ENCODE measurements at places on chromosomes 11 and 22.

- DNase-seq: peak; percentile 48
Measured at GRCh38 chr11:93686812-93687211, 25.3 kb downstream of the CEP295 start.

GRCh38 chr11:26676641-26677040 is 45.2 kb downstream of the SLC5A12 start:
- no peak for DNase-seq

- no peak for DNase-seq
Measured at GRCh38 chr11:60769811-60770210, 13.1 kb downstream of the MS4A15 start.

DNA sequence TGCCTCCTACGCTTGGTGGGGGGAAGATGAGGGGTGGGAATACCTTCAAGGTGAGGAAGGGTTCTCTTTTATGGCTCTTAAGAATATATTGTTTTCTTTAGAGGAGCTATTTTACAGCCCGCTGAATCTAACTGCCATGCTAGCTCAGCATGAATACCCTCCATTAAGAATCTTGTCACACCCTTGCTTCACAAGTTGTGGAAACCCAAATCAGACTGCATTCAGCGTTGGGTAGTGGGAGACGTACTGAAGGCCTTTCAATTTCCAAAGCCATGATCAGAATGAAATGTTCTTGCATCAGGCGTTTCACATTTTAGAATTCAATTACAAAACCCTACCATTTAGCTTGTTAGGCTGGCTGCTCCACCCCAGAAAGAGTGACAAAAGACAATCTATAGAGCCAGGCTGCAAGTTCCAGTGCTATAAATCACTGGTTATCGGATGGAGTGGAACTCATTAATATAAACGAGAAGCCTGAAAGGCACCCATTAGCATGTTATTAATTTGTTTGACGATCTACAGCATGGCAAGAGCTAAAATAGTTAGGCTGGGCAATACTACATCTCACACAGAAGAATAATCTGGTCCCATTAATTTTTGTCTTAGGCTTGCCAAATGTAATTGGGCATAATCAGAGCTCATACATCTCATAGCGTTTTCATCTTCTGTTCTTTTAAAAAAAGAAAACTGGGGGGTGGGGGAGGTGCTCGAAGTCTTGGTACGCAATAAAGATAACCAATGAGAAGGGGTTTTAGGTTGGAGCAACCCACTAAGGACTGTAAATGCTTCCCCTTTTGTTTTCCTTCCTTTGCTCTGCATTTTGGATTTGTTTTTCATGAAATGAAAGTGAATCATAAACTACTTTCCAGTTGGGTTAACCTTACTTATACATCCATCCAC is 57.5 kb downstream of the ABTB2 start:
- DNase-seq: no peak

GRCh38 chr22:39332441-39333064 is 13.1 kb upstream of the RPL3 start:
- no peak for DNase-seq

DNA sequence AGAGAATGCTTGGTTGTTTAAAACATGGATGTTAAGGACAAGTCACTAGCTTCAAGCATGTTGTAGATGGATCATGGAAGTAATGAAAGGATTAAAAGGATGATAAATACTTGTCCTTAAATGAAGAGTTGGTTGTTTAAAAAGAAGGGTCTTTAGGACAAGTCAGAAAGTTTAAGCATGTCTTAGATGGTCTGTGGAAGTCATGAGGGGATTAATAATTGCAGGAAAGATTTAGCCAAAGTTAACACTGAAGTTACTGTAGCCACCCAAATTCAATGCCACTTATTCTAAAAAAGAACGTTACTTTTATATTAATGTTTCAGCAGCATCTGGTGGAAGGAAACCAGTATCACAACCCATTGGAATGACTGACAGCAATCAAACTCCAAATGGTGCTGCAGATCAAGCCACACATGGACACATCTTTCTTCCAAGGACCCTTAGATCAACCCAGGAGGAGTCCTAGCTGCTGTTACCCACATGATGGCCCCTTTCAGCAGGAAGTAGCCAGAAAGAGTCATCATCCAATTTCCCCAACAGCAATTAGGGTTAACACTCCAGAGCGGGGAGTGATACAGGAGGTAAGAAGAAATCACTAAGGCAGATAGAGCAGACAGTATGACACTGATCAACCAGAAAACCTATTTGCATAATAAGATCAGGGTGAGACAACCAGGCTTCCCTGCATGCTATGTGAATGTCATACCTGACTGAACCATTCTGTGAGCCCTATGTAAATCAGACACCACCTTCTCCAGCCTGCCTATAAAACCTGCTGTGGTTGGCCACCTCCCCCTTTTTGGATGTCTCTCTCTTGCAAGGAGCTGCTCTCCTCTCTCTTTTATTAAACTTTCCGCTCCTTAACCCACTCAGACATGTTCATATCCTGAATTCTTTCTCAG is 88.4 kb upstream of the GNAZ start:
- no peak for DNase-seq

- peak; percentile 84 for DNase-seq
Measured at GRCh38 chr22:35921777-35922176, 106.8 kb downstream of the RBFOX2 start.

- DNase-seq: no peak
Measured at GRCh38 chr11:121066623-121067022, 34.4 kb upstream of the TECTA start.

DNA sequence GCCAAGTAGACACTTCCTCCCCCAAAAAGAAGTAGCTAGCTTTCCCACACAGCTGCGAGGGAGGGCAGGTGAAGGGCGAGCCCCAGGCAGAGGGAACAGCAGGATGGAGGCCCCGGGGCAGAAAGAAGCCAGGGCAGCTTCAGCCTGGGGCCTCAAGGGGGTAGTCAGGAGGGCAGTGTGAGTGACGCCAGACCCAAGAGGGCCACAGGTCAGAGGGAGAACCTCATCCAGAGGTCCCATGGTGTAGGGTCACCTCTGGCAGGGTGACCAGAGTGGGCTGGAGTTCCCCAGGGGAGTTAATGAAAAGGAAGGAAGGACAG is 9.2 kb downstream of the PRR5 start:
- no peak for DNase-seq

DNA sequence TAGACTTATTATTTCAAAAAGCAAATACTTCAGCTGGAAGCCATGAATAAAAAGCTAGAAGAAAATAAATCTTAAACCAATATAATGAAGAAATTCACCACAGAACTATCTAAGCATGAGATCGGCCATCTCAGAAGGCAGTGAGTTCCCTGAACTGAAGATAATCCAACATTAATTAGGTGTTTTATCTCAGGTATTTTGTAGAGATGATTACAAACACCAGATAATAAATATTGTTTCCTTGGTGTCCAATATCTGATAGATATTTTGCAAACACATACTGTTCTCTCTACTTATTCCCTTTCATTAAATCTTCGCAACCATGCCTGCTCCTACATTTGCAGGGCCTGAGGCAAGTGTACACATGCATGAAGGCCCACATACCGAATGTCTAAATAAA is 26.0 kb upstream of the FAM181B start:
- no peak for DNase-seq

- DNase-seq: no peak
Measured at GRCh38 chr11:12245549-12246016, 131.8 kb upstream of the PARVA start.

DNA sequence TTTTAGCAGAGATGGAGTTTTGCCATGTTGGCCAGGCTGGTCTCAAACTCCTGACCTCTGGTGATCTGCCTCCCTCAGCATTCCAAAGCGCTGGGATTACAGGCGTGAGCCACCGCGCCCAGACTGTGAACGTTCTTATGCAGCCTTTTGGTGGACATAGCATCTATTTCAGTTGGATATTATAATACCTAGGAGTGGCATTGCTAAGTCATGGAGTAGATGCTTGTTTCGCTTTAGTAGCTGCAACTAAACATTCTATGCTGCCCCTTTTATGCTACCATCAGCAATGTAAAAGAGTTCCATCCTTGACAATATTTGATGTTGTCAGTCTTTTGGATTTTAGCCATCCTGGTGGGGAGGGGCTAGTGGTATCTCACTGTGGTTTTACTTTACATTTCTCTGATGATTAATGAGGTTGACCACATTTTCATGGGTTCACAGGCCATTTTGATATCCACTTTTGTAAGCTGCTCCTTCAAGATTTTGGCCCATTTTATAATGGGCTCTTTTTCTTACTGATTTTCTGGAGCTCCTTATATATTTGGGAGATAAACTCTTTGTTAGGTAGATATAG is 16.5 kb upstream of the APOBEC3A start:
- DNase-seq: no peak

DNA sequence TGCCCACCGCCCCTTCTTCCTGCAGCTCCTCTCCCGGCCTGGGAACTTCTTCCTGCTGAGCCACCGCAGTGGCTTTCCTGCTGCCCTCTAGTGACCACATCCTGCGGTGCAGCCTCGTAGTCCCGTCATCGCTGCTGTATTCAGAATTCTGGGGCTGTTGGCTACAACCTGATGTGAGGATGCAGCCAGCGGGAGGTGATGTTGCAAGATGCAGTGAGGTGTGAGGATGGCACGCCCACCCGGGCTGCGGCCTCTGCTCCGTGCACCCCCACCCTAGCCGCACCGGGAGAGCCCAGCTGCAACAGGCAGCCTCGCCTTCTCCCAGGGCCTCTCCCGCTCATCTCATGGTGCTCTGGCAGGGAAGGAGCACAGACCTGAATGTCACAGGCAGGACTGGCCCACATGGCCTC is 10.1 kb downstream of the CHST1 start:
- peak; percentile 85 for DNase-seq

DNA sequence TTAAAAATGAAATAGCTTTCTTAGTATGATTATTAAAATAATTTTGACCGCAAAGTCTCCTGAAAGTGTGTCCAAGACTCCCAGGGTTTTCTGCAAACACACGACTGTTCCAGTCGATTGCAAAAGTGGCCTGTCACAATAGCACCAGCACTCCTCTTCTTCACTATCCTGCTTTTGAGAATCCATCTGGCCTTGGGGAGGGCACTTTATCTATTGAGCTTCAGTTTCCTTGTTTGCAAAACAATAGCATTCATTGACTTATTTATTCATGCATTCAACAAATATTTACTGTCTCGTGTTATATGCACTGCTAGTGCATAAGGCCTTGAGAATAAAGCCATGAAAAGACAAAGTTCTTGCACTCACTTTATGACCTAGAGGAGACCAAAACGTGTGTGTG is 96.2 kb upstream of the NTM start:
- DNase-seq: no peak

GRCh38 chr22:30422481-30423300 is 2.9 kb upstream of the MTFP1 start:
- peak; percentile 88 for DNase-seq

DNA sequence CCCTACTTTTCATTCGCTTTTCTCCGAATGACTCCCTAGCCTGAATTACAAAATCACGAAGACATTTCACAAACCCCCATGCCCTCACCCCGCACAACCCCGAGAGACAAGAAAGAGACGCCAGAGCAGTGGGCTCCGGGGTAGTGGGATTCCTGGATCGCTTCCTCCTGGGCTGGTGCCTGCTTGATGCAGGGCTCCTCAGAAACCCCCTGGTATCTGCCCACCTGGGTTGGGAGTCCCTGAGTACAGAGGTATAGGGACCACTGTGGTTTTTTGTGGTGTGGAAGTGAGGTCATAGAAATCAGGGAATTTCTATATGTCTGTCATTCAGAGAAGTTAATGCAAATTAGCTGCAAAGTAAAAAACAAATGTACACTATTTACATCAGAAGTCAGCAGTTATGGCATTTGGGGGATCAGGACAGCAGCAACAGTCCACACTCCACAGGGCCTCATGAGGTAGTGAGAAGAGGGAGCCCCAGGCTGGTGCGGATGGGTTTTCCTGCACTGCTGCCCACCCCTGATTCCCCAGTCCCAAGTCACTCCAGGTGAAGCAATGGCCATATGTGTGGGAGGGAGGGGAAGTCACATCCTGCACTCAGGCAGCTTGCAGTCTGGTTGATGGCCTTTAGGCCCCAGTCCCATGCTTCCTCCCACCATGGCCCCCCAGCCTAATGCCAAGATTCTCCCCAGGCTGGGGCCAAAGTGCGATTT is 39.6 kb downstream of the BUD13 start:
- no peak for DNase-seq

GRCh38 chr22:27420195-27420816 is 381.2 kb downstream of the MN1 start:
- DNase-seq: no peak

- DNase-seq: no peak
Measured at GRCh38 chr11:59807047-59807610, 3.4 kb downstream of the MRPL16 start.

DNA sequence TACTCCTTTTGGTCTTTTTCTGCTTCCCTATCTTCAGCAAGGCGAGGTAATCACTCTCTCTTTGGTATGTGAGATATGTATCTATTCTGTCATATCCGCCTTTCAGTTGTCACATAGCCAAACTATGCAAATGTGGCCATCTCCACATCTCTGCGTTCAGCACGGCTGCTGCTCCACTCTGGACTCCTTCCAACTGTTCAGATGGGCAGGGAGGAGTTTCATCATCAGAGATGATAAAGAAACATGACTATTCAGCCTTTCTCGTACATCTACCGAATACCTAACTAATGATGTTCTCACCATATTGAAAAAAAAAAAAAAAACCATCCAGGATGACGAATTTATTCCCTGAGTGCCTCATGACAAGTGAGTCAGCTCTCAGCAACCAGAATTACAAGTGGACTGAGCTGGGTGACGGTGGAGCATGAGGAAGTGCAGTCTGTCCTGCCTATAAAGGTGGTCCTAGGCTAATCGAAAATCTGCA is 899.6 kb downstream of the OPCML start:
- peak; percentile 94 for DNase-seq

DNA sequence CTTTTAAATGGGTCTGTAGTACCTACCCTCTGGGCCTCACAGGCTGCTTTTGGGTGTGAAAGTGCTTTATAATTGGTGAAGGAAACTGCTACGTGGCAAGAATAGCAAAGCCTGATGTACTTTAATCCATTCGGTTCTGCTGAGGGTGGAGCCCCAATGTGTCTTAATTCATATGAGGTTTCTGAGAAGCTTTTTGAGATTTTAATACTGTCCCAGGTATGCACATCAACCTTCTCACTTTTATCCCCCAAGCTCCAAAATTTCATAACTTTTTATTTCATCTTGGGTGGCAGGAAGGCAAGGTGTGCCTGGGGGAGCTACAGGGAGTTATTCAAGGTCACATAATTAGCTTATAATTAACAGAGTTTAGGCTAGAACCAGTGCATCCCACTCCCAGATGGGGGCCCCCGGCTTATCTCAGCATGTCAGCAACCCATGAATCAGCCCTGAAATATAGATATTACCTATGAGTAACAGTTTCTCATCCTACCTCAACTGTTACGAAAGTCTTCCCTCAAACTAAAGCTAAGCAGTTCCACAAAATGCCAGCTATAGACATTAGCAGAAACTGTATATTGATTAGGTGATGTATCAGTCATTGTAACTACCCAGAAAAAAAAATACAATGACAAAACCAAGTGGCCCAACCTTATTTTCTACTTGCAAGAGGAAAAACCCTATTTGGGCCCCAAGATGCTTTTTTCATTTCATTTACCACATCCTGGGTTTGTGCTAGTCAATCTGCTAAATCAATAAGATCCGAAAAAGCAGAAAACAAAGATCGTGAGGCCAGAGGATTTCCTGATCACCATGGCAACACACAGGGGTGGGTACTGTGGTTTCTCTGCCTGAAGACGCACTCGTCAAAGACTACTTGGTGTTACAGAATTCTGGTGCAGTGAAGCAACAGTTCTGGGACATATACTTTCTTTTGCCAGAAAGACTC is 26.7 kb downstream of the CD44 start:
- DNase-seq: peak; percentile 78
